Osteocyte (in vitro differentiated cells): ENCODE measurements at places on chromosomes 7 and 10. TPM values are rescaled to one million over a fixed set of nuclear protein-coding genes. Genes with fewer than 3 reads are reported as not detected.

DNA sequence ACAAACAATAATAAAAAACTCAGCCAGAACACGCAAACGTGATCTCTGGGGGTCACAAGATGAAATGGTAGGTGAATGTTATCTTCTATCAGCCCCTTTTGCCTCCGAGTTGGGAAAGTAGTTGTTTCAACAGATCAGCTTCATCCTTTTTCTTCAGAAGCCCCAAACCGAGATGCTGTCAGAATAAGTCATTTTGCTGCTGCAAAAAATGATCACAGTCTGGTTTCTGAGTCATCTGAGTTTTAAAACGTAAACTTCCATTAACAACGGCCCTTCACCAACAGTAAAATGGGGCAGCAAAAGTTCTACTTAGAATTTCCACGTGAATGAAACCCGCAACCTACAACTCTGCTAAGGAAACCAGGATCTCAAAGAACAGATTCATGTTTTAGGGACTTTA is 44.9 kb downstream of the JCAD start:
- DNase-seq, result no peak

SPDYE11 gene
- not detected in 2 replicates for total RNA-seq

DNA sequence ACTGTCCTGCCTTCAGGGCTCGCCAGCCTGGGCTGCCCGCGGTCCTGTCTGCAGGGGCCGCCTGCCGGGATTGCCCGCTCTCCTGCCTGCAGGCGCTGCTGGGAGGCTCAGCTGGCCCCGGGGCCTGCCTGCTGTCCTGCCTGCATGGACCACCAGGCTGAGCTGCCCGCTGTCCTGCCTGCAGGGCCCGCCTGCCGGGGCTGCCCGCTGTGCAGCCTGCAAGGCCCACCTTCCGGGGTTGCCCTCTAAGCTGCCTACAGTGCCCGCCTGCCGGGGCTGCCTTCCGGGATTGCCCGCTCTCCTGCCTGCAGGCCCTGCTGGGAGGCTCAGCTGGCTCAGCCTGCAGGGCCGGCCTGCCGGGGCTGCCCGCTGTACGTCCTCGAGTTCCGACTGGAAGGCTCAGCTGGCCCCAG is 164.4 kb downstream of the GLRX3 start:
- peak; percentile 83 for DNase-seq

- DNase-seq, result no peak
Measured at GRCh38 chr10:117112220-117112619, 25.9 kb downstream of the VAX1 start.

DNA sequence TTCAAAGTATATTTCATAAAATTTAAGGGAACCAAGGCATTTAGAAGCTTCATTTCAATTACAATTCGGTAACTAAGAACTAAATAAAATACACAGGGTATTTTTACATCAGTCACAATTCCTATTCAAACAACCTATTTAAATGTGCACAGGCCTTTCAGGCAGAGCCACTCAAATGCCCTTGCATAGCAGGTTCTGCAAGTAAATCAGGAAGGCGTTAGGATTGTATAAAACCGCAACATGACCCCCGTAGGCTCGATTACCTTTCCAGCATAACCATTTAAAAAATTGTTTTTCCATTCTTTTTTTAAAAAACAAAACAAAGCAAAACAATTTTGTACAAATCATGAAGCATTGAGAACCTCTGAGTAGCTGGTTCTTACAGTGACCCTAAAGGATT is 289.9 kb upstream of the SP8 start:
- no peak for DNase-seq

GRCh38 chr7:459584-460373 is 59.9 kb downstream of the PDGFA start:
- DNase-seq, result no peak

DNA sequence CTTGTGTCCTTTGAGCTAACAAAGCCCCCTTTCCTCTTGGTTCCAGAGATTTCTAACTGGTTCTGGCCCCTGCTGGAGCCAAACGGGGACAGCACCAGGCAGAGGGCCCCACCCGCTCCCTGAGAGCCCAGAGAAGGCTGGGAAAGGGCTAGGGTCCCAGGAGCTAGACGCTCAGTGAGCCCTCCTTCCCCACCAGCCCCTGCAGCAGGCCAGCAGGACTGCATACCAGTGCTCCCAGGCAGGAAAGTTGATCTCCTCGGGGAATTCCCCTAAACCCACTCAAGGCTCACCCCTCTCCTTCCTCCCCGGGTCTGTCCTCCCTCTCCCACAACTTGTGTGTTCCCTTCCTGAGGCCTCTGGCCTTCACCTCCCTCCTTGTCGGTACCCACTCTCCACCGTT is 47.7 kb downstream of the PAX2 start:
- no peak for DNase-seq

GRCh38 chr7:128203710-128204214 is 37.3 kb upstream of the LEP start:
- no peak for DNase-seq
